ENCODE measurements at places on chromosomes 12 and 14.

DNA sequence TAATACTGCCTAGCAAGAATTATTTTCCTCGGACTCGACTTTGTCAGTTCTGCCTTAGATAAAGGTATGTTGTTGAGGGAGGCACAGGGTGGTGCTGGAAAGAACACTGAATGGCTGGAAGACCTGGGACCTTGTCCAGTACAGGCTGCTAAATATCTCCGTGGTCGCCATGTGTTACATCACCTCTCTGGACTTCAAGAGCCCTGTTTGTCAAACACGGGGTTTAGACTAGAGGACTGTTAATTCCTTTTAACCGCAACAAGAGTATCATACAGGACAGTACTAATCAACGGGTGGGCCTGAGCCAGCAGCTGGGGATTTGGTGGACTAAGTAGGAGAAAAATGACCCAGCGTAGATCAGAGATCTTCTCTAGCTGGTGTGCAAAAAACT is 476.3 kb downstream of the LRIG3 start:
- DNase-seq, result no peak

- DNase-seq, result no peak
These were observed 76.5 kb downstream of the SPRING1 start for GRCh38 chr12:116661341-116661740.

GRCh38 chr12:39300799-39301198 is 142.1 kb downstream of the KIF21A start:
- no peak for DNase-seq

GRCh38 chr14:29348504-29348903 is 579.1 kb downstream of the PRKD1 start:
- DNase-seq, result no peak

DNA sequence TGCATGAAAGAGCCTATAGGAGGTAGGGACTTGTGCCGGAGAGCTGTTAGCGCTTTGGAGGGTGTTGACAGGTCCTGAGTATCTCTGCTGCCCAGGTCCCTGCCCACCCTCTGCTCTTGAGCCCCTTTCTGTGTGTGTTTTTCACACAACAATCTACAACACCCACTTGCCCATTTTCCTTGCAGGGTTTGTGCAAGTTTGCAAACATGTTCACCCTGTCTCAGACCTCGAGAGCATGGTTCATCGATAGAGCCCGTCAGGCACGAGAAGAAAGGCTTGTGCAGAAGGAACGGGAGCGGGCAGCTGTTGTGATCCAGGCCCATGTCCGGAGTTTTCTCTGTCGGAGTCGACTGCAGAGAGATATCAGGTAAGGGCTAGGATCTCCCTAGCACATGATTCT is 5.9 kb downstream of the UBE3B start:
- DNase-seq, result no peak

GRCh38 chr12:51672334-51672733 is 81.3 kb downstream of the SCN8A start:
- DNase-seq, result no peak

DNA sequence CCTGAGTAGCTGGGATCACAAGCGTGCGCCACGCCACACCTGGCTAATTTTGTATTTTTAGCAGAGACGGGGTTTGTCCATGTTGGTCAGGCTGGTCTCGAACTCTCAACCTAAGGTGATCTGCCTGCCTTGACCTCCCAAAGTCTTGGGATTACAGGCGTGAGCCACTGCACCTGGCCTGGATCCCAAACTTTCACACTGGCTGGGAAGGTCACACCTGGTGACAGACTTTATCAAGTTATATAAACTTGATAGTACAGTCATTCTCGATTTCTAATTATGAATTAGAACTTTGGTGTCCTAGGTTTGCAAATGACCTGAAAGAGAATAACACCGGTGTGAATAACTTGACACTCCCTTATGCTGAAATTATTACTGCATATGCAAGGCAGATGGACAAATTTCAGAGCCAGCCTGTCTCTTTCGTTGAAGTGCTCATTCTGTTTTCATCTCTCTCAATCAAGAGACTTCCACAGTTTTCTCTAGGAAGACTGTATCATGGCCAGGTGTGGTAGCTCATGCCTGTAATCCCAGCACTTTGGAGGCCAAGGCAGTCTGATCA is 5.9 kb downstream of the PLBD1 start:
- no peak for DNase-seq

- DNase-seq, result no peak
These were observed 31.8 kb downstream of the BDKRB1 start for GRCh38 chr14:96287856-96288255.

DNA sequence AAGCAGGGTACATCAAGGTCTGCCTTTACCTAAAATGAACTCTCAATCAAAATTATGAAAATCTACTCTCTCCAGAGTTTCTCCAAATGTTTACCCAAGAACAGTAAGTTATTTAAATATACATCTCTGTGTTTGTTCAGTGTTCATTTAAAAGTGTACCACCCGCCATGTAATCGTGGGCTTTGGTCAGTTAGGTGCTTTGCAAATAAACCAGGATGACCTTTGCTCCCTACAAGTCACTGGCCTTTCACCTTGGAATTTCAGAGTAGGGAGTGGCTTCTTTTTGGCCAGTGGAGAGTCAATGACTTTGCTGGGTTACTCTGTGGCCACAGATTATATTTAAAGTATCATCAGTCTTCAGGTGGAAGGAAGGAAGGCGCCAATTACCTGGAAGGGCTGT is 74.6 kb upstream of the PTPRB start:
- DNase-seq, result no peak

- no peak for DNase-seq
These were observed 118.9 kb downstream of the GARIN6 start for GRCh38 chr12:99766408-99766807.

DNA sequence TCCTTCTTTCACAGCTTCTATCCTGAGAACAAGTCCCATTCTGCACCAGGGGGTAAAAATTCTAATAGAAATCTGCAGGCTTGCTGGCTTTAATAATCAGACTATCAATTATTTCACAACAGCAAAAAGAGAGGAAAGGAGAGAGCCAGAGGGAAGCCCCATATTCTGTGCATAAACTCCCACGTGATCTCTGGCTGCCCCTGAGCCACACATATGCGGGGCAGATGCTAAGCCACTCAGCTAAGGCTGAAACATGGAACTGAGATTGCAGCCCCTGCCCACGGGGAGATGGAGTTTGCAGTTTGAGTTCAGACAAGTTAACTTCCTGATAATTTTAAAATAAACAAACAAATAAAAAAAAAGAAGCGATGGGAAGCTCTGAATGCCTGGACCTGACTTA is 254.4 kb upstream of the CCDC196 start:
- no peak for DNase-seq

DNA sequence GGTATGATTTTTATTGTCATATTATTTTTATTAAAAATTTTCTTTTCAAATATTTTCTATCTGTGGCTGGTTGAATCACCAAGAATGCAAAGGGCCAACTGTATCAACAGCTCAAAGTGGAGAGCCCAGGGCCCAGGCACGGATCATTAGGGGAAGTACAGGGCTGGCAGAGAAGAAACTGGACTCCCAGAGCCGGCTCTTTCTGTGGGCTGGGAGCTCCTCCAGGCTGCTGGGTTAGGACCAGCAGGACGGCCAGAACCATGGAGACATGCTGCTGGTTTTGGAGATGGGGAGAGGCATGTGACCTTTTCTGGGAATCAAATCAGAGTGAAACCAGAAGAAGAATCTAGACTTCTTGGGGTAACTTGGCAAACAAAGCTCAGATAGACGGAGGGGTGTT is 220.5 kb downstream of the CACNA1C start:
- no peak for DNase-seq

DNA sequence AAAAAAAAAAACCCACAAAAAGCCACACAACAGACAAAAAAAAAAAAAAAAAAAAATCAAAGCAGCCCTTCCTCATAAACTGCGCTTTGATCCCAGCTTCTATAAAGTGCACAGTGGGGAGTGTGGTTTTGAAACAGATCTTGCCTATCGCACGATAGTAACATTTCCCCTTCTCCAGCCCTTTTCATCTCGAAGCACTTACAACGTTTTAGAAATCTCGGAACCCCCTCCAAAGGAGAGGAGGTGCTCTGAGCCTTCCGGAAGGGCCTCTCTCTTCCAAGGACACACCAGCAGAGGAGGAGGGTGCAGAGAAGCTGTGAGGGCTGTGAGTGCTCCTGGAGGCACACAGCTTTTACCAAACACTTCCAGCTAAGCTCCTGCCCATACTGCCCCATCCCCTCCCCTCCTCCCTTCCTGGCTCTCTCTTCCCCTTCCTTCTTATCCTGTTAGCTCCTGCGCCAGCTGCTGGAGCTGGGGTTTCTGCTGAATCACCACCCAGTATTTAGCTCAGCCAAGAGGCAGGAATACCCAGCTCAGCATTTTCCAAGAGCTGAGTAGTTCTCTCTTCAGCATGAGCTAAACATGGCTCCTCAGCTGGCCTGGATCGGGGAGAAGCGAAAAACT is 28.4 kb downstream of the SLC7A8 start:
- no peak for DNase-seq

GRCh38 chr14:27410981-27411380 is 813.1 kb upstream of the NOVA1 start:
- DNase-seq, result no peak

DNA sequence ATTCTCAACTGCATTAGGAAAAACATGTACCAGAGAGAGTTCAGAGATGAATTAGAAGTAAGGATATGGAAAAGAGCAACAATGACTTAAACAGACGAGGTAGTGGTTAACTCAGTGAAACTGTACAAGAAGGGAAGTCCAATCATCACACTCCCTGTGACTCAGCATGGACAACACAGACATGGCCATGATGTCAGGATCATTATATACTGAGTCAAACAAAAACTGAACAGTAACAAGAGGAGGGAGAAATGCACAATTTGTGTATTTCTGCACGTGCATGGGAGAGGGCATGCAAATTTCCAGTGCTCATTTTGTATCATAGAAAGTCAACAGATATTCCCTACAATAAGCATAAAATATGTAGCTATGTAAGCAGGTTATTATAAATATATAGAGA is 1037.8 kb downstream of the BCL11B start:
- no peak for DNase-seq

- DNase-seq, result no peak
These were observed 24.5 kb downstream of the BCL7A start for GRCh38 chr12:122046145-122046544.

GRCh38 chr12:52644078-52644415 is 8.0 kb downstream of the KRT2 start:
- no peak for DNase-seq

DNA sequence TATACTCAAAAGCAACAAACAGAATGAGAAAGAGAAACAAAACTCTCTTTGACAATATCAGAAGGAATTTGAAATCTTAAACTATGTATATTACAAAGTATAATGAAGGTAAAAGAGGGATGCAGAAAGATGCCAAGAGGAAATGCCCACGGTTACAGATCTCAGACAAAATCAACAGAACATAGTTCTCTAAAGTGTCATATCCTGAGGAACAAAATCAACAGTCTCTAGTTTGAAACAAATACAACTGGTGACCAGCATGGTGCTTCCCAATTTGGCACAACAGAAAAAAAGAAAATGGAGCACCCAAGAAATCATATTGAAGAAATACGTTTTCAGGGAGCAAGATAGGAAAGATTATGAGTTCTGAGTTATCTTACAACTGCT is 116.5 kb downstream of the METTL25 start:
- DNase-seq, result no peak

- DNase-seq, result no peak
These were observed 663 bp upstream of the SNAPC1 start for GRCh38 chr14:61761557-61761956.

GRCh38 chr14:101905614-101906013 is 58.8 kb upstream of the DYNC1H1 start:
- no peak for DNase-seq

DNA sequence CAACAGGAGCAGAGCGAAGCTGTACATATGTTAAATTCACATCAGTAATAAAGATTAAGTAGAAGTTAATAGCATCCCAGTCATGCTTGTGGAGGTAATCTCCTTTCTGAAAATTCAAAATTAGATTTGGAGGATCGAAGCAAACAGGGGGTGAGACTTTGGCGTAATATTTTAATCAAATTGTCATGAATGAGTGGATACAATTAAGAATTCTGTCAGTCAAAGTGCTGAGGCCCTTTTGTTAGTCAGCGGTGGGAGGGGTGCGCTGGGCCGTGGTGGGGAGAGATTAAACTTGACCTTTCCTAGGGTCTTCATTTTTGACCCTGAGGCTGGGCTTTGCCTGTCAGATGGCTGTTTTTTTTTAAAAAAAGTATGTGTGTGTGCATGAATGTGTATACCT is 226.7 kb downstream of the VRK1 start:
- no peak for DNase-seq

- no peak for DNase-seq
These were observed 184.6 kb upstream of the TMEM260 start for GRCh38 chr14:56394826-56395530.

DNA sequence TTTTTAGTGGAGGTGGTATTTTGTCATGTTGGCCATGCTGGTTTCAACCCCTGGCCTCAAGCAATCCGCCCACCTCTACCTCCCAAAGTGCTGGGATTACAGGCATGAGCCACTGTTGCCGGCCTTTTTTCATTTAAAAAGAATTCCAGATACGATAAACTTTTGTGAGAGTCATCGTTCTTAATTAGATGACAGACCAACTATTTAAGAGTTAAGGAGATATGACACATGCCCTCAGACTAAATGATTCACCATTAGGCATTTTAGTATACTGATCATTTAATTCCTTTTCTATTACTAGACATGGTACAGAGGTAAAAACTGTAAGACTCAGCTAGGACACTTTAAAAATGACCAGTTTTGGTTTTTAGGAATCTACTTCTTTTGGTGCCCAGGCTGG is 2.4 kb downstream of the ANKRD13A start:
- DNase-seq, result no peak

GRCh38 chr12:11749943-11750690 is 100.6 kb downstream of the ETV6 start:
- no peak for DNase-seq

DNA sequence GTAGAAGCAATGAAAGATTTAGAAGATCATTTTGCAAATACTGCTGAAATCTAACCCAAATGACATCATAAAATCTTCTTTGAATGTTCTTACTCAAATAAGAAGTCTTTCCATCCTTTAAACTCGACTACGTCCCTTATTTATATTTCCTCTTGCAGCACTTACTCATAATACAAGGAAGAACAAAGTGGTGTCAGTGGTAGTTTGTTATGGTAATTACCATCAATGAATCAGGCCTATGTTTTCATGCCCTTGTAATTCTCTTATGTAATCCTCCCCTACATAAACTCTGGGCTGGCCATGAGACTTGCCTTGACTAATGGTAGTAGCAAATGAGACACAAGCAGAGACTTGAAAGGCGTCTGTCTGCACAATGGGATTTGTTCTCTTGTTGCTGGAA is 17.0 kb downstream of the EEA1 start:
- DNase-seq, result no peak

- no peak for DNase-seq
These were observed 688.8 kb downstream of the TMEM121 start for GRCh38 chr14:106215229-106215628.

DNA sequence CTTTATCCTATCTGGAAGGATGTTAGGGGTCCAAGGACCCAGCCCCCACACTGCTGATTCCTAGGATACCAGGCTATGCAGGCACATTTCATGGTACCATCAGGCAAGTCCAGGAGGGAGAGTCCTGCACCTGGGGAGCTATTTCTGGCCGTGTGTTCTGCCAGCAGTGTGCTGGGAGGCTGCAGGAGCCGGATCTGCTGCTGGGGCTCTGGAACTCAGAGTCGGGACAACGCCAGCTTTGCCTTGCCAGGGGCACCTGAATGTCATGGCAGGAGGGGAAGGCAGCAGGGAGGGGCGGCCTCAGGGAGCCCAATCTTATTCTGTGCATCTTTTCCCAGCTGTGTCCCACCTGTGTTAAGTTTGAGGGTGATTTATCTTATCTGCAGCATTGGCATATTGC is 17.8 kb downstream of the SRRM4 start:
- no peak for DNase-seq

GRCh38 chr14:99810559-99810874 is 17.3 kb downstream of the EML1 start:
- DNase-seq, result no peak
